ENCODE measurements at places on chromosomes 2 and 18. TPM values are rescaled to one million over a fixed set of nuclear protein-coding genes. Genes with fewer than 3 reads are reported as not detected.
A peak's percentile ranks its signal among the peaks of the same experiment; 100 is the strongest.

GRCh38 chr2:104851291-104852089, 2.4 kb upstream of the POU3F3 start:
- ATAC-seq = no peak

DNA sequence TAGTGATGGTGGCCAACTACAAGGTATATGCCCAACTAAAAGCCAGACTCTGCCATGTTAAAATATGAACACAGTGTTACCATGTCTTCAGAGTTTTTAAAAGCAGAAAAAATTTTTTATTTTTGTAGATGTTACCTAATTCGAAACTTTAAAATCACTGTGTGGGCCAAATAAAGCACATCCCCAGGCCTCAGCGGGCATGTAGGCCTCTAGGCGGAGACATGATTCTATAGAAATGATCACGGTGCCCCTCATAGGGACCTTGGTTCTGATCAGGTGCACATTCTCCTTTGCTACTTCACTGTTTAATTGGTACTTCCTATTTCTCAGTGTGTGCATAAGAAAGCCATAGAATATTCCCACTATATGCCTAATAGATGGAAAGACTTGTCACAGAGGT, 349.2 kb downstream of the XIRP2 start:
- no peak for ATAC-seq

- no peak for ATAC-seq
Observed at GRCh38 chr2:43636621-43637020, 439 bp upstream of the PLEKHH2 start.

GRCh38 chr2:24822049-24822706, 29.0 kb downstream of the CENPO start:
- no peak for ATAC-seq

DNA sequence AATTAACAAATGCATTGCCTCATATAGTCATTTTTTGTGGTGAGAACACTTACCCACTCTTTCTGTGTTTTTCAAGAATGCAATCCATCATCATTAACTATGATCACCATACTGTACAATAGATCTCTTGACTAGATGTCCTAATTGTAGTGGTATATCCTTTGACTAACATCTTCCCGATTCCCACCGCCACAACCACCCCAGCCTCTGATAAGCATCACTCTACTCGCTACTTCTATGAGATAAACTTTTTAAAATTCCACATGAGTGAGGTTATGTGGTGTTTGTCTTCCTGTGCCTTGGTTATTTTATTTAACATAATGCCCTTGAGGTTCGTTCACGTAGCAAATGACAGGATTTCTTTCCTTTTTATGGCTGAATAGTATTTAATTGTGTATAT, 6.6 kb downstream of the VWA3B start:
- no peak for ATAC-seq

GRCh38 chr2:46363535-46364170, 66.4 kb downstream of the EPAS1 start:
- ATAC-seq = no peak

DNA sequence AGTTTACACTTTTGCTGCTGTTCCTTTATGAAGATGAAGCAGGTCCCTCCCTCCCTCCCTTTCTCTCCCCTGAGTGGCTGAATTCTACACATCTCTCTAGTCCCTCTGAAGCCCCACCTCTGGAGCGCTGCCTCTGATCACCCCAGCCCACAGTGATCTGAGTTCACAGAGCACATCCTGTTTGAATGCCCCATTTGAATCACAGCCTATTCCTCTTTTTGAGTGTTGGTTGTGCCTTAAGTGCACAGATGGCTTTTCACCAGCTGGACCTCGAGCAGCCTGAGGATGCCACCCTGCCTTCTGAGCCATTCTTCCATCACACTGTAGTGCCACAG, 87.1 kb downstream of the ITGB1BP1 start:
- ATAC-seq = no peak

DNA sequence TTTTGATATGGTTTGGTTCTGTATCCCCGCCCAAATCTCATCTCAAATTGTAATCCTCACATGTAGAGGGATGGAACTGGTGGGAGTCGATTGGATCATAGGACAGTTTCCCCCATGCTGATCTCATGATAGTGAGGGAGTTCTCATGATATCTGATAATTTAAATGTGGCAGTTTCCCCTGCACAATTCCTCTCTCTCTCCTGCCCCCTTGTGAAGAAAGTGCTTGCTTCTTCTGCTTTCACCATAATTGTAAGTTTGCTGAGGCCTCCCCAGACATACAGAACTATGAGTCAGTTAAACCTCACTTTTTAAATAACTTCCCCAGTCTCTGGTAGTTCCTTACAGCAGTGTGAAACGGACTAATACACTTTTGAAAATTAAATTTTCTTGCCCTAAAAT, 12.3 kb upstream of the KCNJ3 start:
- ATAC-seq = no peak

DNA sequence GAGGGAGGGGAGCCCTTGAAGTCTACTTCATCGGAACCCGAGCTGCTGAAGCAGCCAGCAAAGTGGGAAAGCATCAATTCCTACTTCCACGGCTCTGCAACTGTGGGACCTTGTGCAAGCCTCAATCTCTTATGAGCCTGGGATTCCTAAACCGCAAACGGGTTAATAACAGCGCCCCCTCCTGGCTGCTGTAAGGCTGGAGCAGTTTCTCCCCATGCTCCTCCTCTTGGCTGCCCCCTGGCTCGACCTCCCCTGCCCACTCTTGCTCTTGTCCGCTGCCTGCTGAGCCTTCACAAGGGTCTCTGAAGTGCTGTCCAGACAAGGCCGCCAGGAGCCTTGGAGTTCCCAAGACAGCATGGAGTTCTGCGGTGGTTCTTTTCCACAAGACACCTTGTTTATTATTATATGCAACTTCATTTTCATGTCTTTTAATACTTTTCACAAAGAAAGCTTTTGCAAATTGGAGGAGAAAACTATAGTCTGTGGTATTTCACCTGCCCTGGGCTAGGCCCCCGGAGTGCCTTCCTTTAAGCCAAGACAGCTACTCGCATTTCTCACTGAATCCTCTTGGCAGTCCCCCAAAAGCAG, 157.2 kb downstream of the DDX1 start:
- ATAC-seq = no peak

DNA sequence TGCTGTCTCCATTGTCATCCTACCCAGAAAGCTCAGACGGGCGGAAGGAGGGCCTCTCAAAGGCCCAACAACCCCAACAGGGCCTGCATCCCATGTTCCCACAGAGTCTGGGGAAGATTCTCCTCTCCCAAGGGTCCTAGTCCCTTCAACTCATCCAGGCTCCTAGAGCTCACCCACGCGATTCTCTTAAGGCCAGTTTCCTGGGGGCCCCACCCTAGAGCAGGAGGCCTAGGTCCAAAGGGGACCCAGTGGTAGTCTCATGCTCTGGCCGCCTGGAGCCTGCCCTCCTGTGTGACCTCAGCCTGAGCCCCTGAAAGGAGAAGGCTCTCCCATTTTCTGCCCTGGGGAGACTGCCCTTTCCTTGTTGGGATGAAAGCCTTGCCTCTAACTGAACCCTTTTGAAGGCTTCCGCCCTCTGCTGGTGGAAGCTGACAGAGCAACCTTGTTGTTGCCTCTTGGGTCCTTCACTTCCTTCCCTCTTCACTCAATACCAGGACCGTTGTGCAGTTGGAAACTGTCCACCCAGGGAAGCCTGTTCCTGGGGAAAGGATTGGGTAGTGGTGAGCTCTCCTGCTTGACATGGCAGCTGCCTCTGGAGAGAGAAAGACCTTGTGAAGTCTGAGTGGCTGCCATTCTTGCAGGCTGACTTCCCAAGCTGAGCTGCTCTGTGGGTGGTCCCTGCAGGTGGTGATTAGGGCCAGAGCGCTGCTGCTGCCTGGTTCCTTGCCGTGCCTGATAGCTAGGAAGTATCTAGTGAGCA, 86.0 kb upstream of the ALPP start:
- no peak for ATAC-seq

GRCh38 chr18:26746826-26747475, 118.6 kb downstream of the AQP4 start:
- no peak for ATAC-seq

DNA sequence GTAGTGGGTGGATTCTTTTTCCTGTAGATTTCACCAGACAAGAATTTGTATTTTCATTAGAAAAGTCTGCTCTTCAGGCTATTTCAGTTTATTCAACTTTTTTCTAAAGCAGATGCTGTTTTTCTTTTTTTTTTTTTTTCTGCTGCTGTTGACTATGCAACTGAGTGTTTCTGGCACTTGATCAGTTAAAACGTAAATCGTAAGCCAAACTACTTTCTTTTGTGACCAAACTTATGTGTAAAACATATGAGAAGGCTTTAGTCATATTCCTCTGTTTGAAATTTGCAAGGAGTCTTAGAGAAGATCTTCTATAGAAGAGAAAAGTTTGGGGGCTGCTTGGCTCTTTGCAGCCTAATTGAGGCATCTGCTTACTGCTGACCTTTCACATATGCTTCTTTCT, 170.1 kb downstream of the PARD3B start:
- no peak for ATAC-seq

GRCh38 chr2:170354855-170355780, 177.2 kb downstream of the MYO3B start:
- no peak for ATAC-seq

DNA sequence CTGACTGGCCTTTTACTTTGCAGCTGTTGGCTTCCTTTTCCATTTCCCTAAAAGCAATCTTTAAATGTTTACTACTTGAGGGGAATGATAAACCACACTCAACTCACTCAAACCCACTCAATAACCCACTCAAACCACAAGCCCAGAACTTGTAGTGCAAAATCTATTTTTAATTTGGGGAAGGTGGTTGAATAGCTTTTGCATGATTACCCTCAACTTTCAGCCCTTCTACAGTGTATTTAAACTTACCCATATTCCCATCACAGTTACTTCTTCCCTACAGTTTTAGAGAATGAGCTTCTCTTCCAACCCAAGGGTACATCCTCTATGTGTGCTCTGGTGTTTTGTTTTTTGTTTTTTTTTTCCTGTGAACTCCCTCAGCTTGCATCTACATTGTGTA, 636.1 kb downstream of the TDRD15 start:
- no peak for ATAC-seq

GRCh38 chr2:161703863-161704262, 79.6 kb downstream of the SLC4A10 start:
- ATAC-seq = no peak

- no peak for ATAC-seq
Observed at GRCh38 chr2:158172719-158173118, 71.0 kb downstream of the UPP2 start.

DNA sequence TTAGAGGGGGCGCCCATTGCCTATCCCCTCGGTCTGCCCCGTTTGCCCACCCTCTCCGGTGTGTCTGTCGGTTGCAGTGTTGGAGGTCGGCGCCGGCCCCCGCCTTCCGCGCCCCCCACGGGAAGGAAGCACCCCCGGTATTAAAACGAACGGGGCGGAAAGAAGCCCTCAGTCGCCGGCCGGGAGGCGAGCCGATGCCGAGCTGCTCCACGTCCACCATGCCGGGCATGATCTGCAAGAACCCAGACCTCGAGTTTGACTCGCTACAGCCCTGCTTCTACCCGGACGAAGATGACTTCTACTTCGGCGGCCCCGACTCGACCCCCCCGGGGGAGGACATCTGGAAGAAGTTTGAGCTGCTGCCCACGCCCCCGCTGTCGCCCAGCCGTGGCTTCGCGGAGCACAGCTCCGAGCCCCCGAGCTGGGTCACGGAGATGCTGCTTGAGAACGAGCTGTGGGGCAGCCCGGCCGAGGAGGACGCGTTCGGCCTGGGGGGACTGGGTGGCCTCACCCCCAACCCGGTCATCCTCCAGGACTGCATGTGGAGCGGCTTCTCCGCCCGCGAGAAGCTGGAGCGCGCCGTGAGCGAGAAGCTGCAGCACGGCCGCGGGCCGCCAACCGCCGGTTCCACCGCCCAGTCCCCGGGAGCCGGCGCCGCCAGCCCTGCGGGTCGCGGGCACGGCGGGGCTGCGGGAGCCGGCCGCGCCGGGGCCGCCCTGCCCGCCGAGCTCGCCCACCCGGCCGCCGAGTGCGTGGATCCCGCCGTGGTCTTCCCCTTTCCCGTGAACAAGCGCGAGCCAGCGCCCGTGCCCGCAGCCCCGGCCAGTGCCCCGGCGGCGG, 1.7 kb downstream of the MYCN start:
- ATAC-seq = no peak

GRCh38 chr2:29196792-29197788, 81.9 kb downstream of the CLIP4 start:
- ATAC-seq = peak; percentile 65

GRCh38 chr2:85235281-85235680, 92.5 kb downstream of the TGOLN2 start:
- no peak for ATAC-seq

- ATAC-seq = no peak
Observed at GRCh38 chr18:36724169-36724568, 104.6 kb downstream of the TPGS2 start.

- no peak for ATAC-seq
Observed at GRCh38 chr2:118065921-118066511, 22.3 kb upstream of the INSIG2 start.

DNA sequence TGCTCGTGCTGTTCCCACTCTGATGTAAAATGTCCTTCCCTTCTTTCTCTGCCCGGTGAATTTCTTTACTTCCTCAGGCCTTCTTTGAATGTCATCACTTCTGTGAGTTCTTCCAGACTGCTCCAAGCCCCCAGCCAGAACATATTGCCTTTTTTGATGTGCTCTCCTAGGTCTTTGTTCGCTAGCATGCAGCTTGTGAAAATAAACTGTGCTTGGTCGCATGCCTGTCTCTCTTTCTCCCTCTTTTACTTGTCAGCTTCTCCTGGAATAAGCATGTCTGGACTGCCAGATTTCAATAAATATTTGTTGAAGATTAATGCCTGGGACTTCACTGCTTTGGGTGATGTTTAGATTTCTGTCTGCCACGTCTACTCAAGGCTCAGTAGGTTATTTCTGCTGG, 82.7 kb upstream of the ARHGAP28 start:
- no peak for ATAC-seq

DNA sequence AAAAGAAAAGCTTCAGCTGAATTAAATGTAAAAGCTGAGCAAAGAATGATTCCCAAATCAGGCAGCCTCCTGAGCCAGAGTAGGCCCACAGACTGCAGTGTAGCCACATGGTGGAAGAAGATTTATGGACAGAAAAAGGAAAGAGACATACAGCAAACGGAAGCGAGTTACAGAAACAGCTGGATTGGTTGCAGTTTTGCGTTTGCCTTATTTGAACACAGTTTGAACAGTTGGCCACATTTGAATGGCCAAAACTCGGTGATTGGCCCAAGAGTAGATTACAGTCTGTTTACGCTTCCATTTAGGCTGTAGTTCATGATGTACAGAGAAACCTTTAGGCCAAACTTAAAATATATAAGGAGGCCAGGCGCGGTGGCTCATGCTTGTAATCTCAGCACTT, 35.1 kb downstream of the SH2D6 start:
- no peak for ATAC-seq

The KCNG2 gene
- total RNA-seq = not detected

The LYPD6B gene
- total RNA-seq = 0.54 TPM

The SP100 gene
- total RNA-seq = 70.1 TPM

The DCDC2C gene
- 0.19 TPM for total RNA-seq

The ZNF804A gene
- total RNA-seq = 0.07 TPM

The FN1 gene
- total RNA-seq = 4,986 TPM

The SPATS2L gene
- 50.6 TPM for total RNA-seq

The FOXI3 gene
- total RNA-seq = not detected

The KCNG3 gene
- 0.27 TPM for total RNA-seq

The HSBP1L1 gene
- 23.8 TPM for total RNA-seq

The REG1A gene
- total RNA-seq = not detected

The MOGAT1 gene
- total RNA-seq = not detected

The MDH1B gene
- 1.2 TPM for total RNA-seq

The REG1B gene
- not detected for total RNA-seq

The BMP10 gene
- total RNA-seq = not detected

Data from gastroesophageal sphincter (tissue), 4 donors.